Activated CD4-positive, alpha-beta T cell treated with anti-CD3 and anti-CD28 coated beads for 1 hour (primary cell): ENCODE measurements at places on chromosomes 11 and 22.

DNA sequence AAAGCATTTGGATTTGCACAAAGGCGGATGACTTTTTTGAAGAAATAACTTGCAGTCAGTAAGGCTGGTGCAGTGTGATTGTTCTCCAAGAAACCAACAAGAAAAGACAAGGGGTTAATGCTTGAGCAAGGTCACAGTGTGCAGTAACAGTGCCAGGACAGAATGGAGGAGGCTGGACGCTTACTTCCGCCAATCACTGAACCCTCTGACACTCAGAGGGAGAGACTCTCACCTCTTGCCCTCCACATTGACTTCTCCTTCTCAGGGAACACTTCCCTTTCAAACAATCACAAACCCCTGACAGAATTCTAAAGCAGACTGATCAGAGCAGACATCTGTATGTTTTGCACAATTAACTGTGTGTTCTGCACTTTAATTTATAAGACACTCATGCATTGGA lies 228.4 kb downstream of the BLID start:
- no peak for DNase-seq

DNA sequence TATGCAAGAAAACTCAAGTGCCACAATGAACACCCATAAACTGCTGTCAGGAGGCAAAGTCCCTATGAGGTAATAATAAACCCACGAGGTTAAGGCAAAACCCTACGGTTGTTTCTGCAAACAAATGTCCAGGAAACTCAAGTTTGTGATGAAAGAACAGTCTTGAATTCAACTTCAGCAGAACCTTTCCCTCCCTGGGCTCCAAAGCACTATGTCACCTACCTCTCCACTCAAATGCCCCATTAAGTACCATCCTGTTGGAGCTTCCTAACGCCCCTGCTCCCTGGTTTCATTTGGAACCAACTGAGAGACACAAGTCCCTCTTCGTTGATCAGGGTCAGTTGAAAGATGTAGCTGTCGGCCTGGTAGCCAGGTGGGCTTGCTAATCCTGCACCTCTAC lies 2.6 kb upstream of the C11orf91 start:
- no peak for DNase-seq

- DNase-seq: no peak
These were observed 13.8 kb downstream of the UQCR10 start for GRCh38 chr22:29780748-29781676.

GRCh38 chr22:46147061-46147460 lies 3.3 kb upstream of the PPARA start:
- no peak for DNase-seq

DNA sequence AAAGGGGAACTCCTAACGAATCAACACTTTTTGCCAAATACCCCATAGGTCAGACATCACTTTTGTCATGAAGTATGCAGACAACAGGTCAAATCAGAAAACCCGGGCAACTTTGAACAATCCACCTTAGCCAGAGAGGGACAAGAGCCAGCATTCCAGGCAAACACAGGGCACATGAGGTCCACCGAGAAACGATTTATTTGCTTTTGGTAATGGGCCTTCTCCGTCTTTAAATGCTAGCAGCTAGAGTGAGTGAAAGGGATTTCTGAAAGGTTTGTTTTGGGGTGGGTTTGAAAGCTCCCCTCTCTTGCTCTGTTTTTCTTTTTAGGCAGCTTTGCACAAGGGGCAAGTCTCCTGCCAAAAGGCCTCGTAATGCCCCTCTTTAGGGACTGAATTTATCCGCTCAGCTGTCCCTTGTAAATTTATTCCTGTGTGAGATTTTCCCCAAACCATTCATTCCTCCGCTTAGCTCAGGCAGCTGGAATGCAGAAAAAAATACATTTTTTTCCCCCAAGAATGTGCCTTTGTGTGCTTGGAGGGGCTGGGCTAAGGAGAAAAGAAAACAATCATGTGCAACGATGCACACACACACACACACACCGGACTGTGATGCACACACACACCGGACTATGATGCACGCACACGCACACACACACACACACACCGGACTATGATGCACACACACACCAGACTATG lies 196.9 kb downstream of the SNX19 start:
- DNase-seq: no peak

- DNase-seq: no peak
These were observed at the start of gene RTN4RL2 for GRCh38 chr11:57460022-57460757. RTN4RL2 (plus strand) TSS chr11:57460528; CDS start chr11:57460866, 338 bp downstream.

- no peak for DNase-seq
These were observed 66.3 kb upstream of the API5 start for GRCh38 chr11:43245466-43245865.

GRCh38 chr11:104476898-104477297 lies 313.0 kb upstream of the PDGFD start:
- DNase-seq: no peak

DNA sequence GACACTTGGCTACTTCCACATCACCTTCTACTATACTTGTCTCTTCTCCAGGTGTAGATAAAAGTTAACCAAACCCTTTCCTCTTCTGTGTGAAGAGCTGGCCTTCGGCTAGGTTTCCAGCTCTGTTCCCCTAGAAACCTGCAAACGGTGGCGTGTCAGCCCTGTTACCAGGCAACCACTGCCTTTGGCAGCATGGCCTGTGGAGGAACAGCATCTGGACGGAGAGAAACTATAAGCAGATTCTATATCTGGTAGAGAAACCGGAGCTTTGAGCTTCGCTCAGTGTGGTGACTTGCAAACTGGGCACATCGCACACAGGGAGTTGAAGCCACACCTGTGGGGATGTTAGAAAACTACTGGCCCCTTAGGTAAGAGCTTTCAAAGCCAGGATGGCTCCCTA lies 35.9 kb downstream of the ARAP1 start:
- no peak for DNase-seq

- DNase-seq: no peak
These were observed 5.1 kb downstream of the PATE2 start for GRCh38 chr11:125773516-125773915.
